ENCODE measurements at places on chromosomes 11 and 22. TPM values are rescaled to one million over a fixed set of nuclear protein-coding genes. Genes with fewer than 3 reads are reported as not detected.

GAL3ST1 gene
- total RNA-seq = not detected

DNA sequence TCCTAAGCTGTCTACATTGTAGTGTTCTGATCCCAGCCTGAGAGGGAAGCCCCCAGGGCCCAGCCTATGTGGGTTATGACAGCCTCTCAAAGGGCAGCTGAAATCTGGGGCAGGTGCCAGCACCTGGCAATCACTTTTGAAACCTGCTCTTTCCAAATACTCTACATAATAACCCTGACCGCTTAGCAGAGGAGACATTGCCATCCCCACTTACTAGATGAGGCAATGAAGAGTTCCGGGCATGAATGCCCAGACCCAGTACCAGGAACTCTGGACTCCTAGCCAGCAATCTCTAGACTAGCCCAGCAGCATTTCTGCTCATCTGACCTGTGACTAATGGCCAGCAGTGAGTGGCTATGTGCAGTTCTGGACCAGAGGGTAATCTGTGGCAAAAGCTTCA is 412.4 kb upstream of the CADM1 start:
- H3K36me3 ChIP-seq = no peaks in the 10 kb centered on the region
- no peak overlapping the region for H3K27ac ChIP-seq
- peak; percentile 61 for DNase-seq
- no peak overlapping the region for H3K4me3 ChIP-seq

DNA sequence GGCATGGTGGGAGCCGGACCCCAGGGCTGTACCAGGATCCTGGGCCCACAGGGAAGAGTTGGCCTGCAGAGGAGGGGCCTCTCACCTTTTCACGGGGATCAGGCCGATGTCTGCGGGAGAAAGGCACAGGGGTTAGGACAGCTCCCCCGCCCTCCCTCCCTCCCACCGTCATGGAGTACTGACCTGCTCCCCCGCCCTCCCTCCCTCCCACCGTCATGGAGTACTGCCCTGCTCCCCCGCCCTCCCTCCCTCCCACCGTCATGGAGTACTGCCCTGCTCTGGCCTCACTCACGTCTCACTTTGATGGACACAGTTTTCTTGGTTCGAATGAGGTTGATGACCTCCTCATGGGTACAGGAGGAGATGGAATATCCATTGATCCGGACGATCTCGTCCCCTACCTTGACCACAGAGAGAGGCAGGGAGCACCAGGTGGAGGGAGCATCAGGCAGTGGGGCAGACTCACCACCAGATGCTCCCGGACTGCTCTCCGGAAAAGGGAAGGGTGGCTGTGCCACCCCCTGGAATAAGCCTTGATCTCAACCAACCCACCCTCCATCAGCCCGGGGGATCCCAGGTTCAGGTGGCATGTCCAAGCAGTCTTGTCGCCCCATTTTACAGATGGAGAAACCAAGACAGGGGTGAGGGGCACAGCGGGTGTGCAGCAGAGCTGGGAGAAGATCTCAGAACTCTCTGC is 17.1 kb downstream of the USH1C start:
- H3K4me1 ChIP-seq = peaks cover 27% of the 10 kb centered on the region
- H3K27ac ChIP-seq = peak overlapping the region; percentile 34
- no peaks in the 10 kb centered on the region for H3K36me3 ChIP-seq
- DNase-seq = peak; percentile 84
- no peaks in the 10 kb centered on the region for H3K27me3 ChIP-seq

DNA sequence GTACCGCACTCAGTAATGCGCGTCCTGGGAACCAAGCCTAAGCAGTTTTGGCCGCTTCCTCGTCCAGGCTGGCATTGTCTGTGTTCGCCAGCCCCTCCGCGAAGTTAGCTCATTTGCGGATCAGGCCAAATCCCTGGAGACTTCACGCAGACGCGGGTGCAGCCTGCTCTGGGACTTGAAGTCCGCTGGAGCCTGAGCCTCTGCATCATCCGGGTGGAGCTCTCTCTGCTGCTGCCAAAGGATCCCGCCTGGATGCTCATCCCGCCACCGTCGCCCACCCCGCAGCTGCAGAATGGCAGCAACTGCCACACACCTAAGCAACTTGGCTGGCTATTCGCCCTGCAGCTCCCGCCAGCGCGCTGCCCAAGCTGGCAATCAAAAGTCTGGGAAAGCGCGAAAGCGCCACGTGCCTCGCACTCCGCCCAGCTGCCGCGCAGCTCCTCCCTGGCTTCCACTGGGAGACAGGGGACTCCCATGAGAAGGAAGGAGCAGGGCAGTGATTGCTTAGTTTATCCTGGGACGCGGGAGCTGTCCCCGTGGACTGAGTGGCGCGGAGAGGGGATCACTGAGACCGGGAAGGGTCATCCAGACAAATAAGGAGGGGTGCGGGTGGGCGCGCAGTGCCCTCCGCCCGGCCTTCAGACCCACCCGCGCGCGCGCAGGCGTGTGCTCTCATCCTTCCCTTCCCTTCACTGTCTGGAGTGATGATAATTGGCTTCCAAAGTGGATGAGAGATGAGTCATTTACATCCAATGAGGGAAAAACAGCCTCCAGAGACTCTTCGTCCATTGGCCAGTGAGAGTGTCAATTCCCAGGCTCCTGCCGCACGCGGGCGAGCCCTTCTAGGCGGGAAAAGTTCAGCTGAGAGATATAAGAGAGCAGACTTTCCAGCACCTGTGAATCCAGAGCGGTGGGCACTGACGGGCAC is 23.2 kb upstream of the GLYATL1B start:
- H3K4me1 ChIP-seq = no peaks in the 10 kb centered on the region
- no peaks in the 10 kb centered on the region for H3K27me3 ChIP-seq

GRCh38 chr22:30752771-30753170 is 58.1 kb downstream of the OSBP2 start:
- no peak overlapping the region for H3K4me3 ChIP-seq
- H3K36me3 ChIP-seq = no peaks in the 10 kb centered on the region
- H3K27me3 ChIP-seq = no peaks in the 10 kb centered on the region
- no peak overlapping the region for H3K27ac ChIP-seq
- no peak for DNase-seq
- H3K4me1 ChIP-seq = no peaks in the 10 kb centered on the region
